Effector memory CD8-positive, alpha-beta T cell (primary cell): ENCODE measurements at places on chromosomes 7 and 10.
A peak's percentile ranks its signal among the peaks of the same experiment; 100 is the strongest.

GRCh38 chr7:36951257-36951697 lies 227.0 kb upstream of the AOAH start:
- no peak for DNase-seq

GRCh38 chr10:110207011-110207804 lies at the start of gene MXI1:
Gene MXI1 (plus strand): TSS chr10:110207605. CDS start chr10:110207809, 204 bp downstream.
- no peak for DNase-seq

GRCh38 chr7:28941633-28942032 lies 16.5 kb downstream of the TRIL start:
- DNase-seq, result no peak

DNA sequence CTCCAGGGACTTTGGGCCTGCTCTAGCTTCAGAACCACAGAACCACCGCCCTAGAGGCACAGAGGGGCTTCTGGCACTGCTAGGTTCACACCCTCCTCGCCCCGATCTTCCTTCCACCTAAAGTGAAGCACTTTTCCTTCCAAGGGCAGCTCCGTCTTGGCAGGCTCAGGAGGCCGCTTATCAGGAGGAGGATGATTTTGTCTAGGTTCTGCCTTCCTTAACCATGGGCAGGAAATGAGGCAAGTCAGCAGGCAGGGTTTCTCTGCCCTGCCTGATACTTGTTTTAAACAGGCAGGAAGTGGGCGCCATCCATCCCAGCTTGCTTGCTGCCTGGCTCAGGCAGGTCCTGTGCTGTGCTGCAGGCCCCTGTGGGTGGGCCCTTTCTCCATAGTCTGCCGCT lies 8.3 kb upstream of the ATP6V0E2 start:
- peak; percentile 38 for DNase-seq

DNA sequence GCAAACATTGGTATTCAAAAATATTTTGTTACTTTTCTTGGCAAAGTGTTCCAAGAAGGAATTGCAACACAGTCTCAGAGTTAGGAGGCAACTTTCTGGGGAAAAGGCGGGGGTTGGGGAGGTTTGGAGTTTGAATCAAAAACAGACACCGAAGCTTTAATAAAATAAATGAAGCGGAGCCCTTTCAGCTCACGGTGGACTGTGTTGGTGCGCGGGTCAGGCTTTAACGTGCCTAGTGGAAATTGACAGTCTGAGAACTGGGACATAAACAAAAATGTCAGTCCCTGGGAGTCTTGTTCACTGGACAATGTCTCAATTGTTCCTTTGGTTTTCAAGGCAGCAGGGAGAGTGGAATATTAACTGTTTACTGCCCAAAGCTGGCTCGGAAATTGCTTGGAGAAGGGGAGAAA lies 109.3 kb downstream of the TCF7L2 start:
- no peak for DNase-seq

DNA sequence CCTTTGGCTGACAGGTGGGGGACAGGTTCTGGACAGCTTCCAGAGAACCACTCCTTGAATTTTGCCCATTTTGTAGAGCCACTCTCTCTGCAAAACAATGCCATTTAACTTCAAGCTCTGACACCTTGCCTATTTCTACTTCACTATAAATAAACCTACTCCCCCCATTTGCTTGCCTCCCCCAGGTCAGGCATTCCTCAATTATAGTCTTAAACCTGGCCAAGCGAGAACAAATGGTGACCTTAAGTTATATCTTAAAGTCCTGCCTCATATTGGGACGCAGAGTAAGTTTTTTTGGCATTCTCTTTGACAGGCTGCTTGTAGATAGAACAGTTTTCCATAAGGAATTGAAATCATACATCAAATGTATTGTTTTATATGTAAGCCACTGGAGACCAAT lies 706.9 kb downstream of the LRMDA start:
- DNase-seq, result no peak

DNA sequence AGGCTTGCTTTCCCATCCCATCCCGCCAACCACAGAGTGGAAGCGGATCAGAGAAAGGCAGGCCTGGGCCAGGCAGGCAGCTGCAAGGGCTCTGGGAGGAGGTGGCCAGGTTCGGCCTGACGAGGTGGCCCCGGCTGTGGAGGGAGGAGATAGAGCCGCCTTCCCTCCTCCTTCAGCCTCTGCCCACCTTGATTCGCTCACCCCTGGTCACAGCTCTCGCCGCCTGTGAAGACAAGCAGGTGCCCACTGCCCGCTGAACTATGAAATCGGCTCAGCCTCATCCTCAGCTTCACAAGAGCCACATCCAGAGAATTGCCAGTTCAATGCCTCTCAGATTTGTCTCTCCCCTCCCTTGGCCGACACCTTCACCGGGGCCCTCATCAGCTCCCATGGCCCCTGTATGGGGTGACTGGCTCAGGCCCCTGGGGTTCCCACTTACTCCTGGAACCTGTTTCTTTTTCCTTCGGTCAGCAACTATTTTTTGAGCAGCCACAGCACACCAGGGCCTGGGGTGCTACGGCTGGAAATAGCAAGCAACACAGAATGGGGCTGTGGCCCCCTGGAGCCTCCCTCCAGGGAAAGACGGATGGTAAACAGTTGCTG lies 80.0 kb upstream of the CHST15 start:
- DNase-seq, result no peak

- DNase-seq, result no peak
These were observed 29.7 kb downstream of the AGAP3 start for GRCh38 chr7:151115836-151116418.

DNA sequence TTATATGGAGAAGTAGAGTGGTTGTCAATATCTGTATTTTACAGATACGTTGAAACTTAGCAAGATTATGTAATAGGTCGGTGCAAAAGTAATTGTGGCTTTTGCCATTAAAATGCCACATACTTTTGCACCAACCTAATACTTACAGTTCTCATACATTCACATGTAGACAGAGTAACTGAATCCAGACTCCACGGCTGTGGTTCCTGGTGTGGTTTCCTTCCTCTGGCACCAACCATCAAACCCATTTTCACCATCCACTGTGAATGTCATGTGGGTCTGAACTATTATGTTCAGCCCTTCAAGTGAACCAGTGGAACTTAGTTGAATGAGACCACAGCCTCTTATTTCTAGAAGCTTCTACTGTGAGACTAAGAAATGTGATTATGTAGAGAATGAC lies 31.5 kb upstream of the SLIT1 start:
- DNase-seq, result no peak

DNA sequence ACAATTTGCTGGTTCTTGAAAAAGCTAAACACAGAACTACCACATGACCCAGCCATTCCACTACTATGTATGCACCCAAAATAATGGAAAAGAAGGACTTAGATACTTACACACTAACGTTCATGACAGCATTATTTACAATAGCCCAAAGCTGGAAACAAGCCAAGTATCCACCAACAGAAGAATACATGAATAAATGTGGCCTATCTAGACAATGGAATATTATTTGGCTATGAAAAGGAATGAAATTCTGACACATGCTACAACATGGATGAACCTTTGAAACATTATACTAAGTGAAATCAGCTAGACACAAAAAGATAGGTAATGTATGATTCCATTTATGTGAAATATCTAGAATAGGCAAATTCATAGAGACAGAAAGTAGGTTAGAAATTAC lies 67.4 kb upstream of the EXOC4 start:
- DNase-seq, result no peak

DNA sequence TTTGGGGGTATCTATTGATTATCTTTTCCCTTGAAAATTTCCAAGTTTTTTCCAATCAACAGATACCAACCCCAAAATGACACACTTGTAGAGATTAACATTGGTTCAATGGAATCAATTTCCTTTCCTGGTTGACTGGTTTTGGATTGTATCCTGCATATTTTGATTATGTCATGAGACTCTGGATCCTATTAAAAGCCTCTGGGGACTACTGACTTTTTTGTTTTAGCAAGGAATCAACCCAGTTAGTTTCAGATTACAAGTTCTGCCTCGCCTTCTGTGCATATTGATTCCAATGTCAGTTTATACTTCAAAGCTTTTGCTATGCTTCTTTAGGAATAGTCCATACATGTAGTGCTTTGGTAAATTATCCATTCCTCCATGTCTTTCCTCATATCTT lies 29.2 kb downstream of the COPG2 start:
- no peak for DNase-seq

DNA sequence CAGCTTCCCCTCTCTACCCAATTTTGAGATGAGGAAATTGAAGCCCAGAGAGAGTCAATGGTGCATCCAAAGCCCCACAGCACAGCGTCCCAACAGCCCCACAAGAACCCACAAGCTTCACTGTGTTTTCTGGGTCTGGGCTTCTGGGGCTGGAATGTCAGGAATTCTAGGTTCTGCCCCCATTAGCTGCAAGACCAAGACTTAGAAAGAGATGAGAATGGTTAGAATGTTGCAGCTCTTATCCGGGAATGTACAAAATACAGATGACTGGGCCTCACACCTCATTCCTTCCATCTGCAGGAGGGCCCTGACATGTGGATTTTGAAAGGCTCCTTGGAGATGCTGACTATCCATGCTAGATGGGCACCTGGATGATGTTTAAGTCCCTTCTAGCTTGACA lies 6.0 kb upstream of the SGPL1 start:
- DNase-seq, result no peak

- no peak for DNase-seq
These were observed 129.3 kb downstream of the ST7 start for GRCh38 chr7:117082647-117083046.
